ENCODE measurements at places on chromosomes 5 and 9.
A peak's percentile ranks its signal among the peaks of the same experiment; 100 is the strongest.

- DNase-seq: peak; percentile 77
These were observed 131.8 kb upstream of the CHD1 start for GRCh38 chr5:99060306-99061261.

DNA sequence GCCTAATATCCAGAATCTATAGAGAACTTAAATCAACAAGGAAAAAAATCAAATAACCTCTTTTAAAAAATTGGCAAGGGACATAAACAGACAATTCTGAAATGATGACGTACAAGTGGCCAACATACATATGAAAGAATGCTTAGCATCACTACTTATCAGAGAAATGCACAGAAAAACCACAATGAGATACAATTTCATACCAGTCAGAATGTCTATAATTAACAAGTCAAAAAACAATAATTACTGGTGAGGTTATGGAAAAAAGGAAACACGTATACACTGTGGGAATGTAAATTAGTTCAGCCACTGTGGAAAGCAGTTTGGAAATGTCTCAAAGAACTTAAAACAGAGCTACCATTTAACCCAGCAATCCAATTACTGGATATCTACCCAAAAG, 1192.0 kb downstream of the CDH12 start:
- DNase-seq: no peak

DNA sequence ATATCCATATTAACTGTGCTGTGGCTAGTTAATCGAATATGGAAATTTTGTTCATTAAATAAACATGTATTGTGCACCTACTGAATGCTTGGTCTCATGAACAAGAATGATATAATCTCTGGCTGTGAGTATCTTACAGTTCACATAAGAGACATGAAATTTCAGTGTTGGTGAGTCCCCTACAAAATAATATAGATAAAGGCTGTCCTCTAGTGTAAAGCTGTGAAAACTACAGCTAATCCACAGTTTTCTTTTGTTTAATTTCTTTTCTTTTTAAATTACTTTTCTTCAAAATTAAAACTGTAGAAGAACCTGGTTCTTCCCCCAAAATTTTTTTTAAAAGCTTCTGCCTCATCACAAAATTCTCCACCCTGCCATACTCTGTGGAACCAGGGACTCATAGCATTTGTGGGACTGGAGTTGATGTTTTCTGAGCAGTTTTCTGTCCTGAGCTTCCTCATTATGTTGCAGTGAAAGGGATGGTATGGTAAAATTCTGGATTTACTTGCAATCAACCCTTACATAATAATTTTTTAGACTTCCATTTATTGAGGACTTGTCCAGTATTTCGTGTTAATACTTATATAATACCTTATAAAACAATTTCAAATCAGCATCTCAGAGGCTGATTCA, 135.0 kb downstream of the STK32A start:
- DNase-seq: no peak

DNA sequence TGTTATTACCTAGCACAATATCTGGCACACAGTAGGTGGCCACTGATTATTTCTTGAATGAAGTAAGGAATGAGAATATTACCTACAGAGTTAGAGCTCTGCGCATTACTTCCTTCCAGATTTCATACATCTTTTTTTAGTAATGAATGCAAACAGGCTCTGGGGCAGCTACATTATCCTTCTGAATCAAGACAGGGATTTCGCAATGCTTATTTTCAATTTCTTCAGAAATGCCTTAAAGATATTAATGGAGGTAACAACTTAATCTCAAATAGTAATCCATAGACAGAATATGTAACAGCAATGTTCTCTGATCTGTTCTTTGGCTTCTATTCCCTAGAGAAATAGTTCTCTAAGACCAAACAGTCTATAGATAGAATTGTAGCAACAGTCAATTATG, 32.6 kb downstream of the CDKN2A start:
- no peak for DNase-seq

DNA sequence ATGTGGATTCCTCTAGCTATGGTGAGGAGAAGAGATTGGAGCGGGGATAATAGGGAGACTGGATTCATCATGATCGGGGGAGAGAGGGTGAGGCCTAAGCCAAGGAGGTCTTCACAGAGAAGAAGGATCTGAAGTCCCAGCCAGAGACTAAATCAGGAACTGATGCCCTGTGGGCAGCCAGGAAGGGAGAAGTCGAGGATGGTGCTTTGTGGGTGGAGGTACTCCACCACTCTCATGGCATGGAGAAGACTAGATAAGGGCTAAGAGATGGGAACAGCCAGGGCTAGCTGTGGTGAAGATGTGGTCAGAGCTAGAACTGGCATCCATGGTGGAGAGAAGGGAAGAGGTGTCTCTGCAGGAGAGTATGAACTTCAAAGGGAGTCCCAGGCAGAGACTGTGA, 3.0 kb upstream of the RGS14 start:
- DNase-seq: no peak

- no peak for DNase-seq
These were observed 100.9 kb upstream of the TBC1D2 start for GRCh38 chr9:98356326-98356725.

GRCh38 chr9:77903666-77904285, 127.8 kb downstream of the GNAQ start:
- no peak for DNase-seq

DNA sequence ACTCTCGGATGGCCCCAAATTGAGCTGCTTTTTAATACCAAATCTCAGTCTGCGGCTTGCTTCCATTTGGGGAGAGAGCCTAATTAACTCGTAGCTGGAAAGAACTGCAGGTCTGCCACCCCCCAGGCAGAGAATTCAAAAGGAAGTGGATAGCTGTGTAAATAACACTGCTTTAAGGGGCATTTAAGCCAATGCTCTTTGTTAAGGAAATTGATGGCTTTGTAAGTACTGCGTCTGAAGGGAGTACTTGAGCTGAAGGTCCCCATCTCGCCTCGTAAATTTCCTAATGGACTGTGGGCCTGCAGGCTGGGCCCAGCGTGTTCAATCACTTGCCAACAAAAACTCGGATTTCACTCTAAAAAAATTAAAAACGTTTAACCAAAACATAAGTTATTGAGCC, 132.7 kb downstream of the PAPPA start:
- no peak for DNase-seq

- DNase-seq: no peak
These were observed 9.4 kb upstream of the REEP5 start for GRCh38 chr5:112931473-112931872.

DNA sequence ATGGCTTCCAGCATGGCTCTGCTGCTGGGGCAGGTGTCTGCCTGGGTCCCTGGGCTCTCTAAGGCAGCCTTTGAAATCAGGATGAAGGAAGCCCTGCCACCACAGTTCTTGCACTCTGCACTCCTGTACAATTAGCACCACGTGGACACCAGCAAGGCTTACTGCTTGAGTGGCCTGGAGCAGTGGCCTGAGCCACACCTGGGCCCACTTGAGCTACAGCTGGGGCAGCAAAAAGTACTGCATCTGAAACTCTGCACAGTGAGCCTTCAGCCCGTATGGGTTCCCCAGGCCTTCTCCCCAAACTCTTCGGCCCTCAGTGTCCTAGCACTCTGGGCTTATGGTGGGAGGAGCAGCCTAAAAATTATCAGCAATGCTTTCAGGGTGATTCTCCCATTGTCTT, 8.0 kb upstream of the INIP start:
- DNase-seq: no peak

DNA sequence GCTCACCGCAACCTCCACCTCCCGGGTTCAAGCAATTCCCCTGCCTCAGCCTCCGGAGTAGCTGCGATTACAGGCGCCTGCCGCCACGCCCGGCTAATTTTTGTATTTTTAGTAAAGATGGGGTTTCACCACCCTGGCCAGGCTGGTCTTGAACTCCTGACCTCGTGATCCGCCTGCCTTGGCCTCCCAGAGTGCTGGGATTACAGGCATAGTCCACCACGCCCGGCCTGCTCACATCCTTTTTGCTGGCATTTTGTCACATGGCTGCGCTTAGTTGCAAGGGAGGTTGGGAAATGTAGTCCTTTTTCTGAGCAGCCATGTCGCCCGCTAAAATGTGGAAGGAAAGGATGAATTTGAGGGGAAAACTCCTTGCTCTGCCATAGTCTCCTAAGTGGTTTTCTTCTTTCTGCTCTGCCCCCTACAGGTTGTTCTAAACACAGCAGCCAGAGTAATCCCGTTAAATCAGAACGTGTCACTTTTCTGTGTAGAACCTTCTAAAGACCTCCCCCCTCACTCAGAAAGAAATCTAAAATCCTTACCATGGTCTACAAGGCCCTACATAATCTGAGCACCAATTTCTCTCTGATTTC, 57.8 kb upstream of the HSPA9 start:
- DNase-seq: no peak

DNA sequence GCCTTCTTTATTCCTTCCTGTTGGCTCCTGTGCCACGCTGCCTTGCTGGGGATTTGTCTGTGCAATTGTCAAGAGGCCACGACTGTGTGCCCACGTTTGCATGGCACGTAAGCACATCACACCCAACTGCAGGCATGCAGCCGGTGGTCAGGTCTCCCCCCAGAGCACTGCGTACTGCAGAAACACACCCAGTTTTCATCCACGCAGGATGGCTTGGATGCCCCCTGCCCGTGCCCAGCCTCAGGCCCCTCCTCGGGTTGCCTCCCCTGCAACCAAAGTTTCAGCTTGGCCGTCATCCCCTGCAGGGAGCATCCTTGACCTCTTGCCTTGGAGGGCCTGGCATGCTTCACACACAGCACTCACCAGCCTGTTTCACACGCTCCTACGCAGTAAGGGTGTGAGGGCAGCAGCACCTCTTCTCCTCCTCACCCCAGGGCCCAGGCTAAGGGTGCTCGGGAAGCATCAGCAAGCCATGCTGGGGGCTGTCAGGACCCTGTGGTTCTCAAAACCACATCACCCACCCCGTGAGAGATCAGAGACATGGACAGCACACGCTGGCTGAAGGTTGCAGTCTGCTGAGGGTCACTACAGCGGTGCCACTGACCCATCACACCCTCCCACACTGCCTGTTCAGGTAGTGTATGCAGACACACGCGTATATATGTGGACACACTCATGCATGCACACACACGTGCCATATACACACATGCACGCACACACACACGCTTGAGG, 3.1 kb downstream of the MRPL36 start:
- no peak for DNase-seq
